ENCODE measurements at places on chromosomes 13 and 19.

GRCh38 chr13:95337597-95337996, 36.3 kb upstream of the ABCC4 start:
- DNase-seq = no peak

DNA sequence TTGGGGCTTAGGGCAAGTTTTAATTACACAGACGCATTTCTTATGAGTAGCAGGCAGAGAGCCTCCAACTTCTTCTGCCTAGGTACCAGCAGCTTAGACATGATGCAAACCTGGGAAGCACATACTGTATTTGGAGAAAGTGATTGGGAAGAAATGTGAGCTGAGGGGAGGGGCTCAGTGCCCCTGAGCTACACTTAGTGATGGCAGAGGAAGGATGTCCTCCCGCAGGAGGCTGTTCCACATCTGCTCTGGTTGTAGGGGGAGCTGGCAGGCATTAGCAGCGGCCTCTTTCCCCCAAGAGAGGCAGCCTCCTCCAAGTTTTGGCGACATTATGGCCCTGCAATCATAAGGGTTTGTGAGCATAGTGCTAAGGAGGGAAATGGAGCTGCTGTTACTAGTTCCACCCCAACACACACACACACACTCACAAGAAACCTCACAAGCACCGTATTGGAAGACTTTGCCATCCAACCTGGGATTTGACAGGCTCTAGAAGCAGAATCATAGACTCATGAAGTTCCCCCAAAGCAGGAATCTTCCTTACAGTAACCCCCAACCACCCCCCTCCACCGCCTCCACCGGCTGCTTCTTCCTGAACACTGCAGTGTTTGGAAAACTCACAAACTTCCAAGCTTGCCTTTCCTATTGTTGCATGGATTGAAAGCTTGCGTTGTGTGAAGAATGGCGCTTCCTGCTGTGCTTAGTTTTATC, 3.3 kb downstream of the ALOX5AP start:
- no peak for DNase-seq

- DNase-seq = no peak
Measured at GRCh38 chr13:31330236-31330635, 130.5 kb downstream of the B3GLCT start.

- no peak for DNase-seq
Measured at GRCh38 chr19:40592170-40592569, 9.0 kb upstream of the LTBP4 start.

GRCh38 chr13:27588405-27588804, 31.9 kb downstream of the LNX2 start:
- DNase-seq = no peak

All from KG1 (cell line).